ENCODE measurements at places on chromosomes 2 and 18. TPM values are rescaled to one million over a fixed set of nuclear protein-coding genes. Genes with fewer than 3 reads are reported as not detected.

- no peak for DNase-seq
Measured at GRCh38 chr2:202760848-202761247, 110.7 kb downstream of the ICA1L start.

DNA sequence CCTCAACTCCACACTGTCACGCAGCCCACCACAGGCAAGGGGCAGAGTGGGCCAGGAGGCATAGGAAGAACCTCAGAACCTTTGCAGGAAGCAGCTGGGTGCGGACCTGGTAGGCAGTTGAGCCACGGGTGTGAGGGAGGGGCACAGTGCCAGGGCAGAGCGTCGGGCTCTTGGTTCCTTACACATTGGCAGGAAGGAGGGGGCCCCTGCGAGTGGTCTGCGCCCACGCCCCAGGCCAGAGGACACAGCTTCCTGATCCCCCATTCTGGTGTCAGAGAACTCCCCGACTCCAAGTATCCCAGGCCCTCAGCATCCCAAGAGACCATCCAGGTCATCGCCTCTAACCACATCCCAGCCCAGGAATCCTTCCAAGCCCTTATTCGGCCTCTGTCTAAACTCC is 61.5 kb downstream of the TNS1 start:
- DNase-seq, result no peak

TXNDC2 gene
- 0.41 TPM for polyA plus RNA-seq

DNA sequence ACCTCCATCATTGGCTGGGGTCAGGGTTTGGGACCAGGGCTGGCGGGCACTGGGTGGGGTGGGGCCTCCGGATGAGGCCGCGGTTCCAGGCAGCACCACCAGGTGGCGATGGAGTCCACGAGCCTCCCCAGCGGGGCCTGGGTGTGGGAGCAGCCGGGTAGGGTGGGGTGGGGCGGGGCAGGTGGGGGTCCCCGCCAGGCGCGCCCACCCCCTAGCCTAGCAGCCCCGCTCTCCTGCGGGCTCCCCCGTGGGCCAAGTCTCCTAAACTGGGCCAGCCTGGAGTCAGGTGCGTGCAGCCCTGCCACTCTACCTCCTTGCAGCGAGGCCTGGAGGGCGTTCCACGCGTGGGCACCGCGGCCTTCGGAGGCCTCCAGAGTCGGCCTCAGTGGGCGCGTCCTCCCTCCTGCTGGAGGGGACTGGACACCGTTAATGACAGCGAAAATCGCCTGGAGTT is 187.5 kb downstream of the TWIST2 start:
- peak; percentile 55 for DNase-seq

GRCh38 chr2:60527762-60528161 is 25.7 kb downstream of the BCL11A start:
- no peak for DNase-seq

GRCh38 chr2:102061962-102062795 is 70.4 kb downstream of the IL1R2 start:
- DNase-seq, result no peak

DNA sequence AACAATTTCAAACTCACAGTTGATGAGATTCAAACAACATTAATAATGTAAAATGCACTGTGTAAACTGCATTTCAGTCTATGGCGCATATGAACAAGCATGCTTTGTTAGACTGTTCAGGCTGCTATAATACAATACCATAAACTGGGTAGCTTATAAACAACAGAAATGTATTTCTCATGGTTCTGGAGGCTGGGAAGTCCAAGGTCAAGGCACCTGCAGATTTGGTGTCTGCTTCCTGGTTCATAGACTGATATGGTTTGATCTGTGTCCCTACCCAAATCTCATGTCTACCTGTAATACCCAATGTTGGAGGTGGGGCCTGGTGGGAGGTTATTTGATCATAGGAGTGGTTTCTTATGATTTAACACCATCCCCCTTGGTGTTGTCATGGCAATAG is 148.1 kb upstream of the SERPINE2 start:
- no peak for DNase-seq

GRCh38 chr2:229340086-229340760 is 69.1 kb upstream of the PID1 start:
- DNase-seq, result no peak

DNA sequence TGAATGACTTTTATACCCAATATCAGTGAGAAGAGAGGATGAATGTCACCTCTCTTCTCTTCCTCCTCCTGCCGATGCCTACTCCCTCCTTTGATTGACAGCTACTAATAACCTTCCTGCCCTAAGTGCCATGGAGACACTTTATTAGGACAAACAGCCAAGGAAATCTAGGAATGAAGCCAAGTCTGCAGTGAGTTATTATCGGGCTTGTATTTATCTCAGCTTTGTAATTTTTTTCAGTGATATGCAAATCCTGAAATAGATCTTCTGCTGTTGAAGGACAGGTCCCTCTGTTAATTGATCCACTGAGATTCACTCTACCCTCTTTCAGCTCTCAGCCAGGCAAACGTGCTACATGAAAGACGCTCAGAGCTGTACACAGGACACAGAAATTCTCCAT is 686.7 kb downstream of the TMEM182 start:
- no peak for DNase-seq

PIKFYVE gene
- 6.1 TPM for polyA plus RNA-seq

DNA sequence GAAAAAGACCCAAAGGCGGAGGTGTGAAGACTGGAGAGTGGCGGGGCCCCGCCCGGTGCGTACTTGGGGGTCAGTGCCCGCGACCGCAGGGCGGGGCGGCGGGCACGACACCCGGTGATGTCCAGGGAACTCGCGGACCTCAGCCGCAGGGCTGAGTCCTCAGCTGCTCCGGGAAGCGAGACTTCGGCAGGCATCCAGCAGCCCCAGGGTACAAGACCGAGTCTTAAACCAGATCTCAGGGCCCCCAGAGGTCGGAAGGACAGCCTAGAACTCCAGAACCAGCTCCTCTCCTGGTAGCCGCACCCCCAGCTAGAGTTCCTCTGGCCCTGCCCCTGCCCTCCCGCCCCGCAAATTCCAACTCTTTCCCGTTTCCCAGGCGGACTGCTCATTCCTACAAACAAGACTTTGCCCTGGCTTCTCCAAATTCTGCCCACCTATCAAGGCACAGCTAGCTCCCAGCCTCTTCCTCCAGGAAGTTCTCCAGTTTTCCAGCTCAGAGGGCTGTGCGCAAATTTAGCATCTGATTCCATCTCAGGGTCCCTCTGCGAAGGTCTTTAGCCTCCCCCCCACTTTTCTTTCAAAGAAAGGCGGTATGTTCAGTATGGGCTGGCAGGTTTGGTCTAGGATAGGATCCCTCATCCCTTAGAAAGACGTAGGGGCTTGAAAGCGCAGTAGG is 26.0 kb upstream of the NOTO start:
- DNase-seq, result peak; percentile 51

DNA sequence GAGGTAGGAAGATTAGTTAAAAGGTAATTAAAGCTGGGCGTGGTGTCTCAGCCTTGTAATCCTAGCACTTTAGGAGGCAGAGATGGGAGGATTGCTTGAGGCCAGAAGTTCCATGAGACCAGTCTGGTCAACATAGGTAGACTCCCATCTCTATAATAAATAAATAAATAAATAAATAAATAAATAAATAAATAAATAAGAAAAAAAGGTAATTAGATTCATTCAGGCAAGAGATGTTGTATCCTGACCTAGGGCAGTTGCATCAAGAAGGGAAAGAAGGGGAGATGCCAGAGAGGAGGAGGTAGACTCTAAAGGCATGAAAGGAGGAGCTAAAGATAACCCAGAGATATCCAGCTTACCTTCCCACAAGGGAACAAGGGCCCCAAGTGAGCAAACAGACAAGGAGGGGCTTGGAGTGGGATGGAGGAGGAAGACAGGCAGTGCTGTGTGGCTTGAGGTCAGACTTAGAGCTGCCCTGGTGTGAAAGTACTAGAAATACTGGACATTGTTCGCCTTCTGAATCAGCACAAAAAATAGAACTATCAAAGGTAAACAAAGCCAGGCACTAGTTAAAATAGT is 7.4 kb upstream of the RAB1A start:
- peak; percentile 49 for DNase-seq

GRCh38 chr2:43877782-43878464 is 39.2 kb downstream of the ABCG8 start:
- peak; percentile 77 for DNase-seq

UGT1A1 gene
- 0.51 TPM for polyA plus RNA-seq

CYP27A1 gene
- polyA plus RNA-seq, result 44.8 TPM

DNA sequence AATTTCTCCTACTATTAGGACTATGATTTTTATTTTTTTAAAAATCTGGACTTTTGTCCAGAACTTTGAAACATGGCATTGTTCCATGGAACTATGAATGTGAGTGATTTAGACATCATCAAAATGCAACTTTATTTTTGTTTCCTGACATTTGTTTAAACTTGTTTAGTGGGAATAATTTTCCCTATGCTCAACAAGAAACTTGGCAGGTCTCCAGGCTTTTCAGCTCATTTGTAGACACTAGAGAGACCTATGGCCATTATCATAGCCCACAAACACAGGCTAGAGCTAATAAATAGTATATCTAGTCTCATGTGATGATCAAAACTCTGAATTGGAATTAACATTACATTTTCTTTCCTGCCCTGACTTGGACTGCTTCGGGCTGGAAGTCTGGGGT is 145.1 kb upstream of the CELF4 start:
- no peak for DNase-seq

TMEM150A gene
- polyA plus RNA-seq, result 64.6 TPM

DNA sequence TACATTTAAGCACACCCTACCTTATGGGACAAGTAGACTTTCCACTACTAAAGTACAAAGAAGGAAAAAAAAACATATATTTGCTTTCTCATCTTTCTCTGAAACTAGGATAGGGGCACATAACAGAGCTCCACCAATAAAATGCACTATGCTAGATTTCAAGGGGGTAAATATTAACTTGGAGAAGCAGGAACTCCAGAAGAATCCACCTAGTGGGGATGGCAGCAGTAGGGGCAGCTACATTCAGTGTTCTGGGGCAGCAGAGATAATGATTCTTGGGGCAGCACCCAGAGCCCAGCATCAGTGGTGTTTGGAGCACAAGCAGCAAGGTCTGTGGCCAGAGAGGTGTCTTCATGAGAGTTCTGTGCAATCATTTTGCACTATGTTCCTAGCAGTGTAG is 64.7 kb downstream of the DTNB start:
- no peak for DNase-seq

GRCh38 chr2:158529379-158530259 is 72.9 kb downstream of the PKP4 start:
- DNase-seq, result no peak

HSPD1 gene
- 309 TPM for polyA plus RNA-seq

DNA sequence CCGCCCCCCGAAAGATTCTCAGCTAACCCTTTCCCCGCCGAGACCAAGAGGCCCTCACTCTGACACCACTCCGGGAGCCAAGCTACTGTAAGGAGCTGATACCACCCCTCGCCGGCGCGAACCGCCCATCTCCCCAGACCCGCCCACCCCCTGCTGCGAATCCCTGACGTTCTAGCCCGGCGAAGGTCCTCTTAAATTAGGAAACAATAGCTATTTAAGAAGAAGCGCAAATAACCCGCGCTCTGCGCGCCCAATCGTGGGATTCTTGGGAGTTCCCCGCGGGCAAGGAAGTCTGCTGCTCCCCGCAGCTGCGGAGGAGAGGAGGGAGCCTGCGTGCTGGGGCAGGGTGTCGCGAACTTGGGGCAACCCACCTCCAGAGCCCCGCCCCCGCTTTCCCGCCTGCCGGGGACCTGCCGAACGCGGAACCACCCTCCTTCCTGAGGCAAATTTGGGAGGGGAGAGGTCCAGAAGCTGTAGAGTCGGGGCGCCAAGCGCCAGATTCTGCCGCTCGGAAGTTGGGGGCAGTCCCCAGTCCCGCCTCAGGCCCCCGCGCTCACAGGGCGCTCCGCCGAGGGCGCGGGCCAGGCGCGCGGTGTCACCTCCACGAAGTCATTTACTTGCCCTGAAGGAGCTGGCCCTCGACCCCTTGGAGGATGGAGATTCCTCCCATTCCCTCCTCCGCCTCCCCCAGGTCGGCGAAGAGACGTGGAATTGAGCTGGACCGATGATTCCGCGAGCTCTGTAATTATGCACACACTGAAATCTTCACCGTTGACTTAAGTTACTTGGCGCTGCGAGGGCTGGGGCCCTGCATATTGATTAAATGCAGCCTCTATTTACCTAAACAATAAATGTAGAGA is 8.4 kb upstream of the SP9 start:
- no peak for DNase-seq

RBKS gene
- polyA plus RNA-seq, result 7.2 TPM
